ENCODE measurements at places on chromosomes 6 and 20. TPM values are rescaled to one million over a fixed set of nuclear protein-coding genes. Genes with fewer than 3 reads are reported as not detected.

GRCh38 chr20:478949-479429 is 16.7 kb upstream of the TBC1D20 start:
- DNase-seq: peak; percentile 71
- peaks cover 91% of the 10 kb centered on the region for H3K36me3 ChIP-seq
- peaks cover 11% of the 10 kb centered on the region for H3K4me1 ChIP-seq
- H3K27ac ChIP-seq: no peak overlapping the region

DNA sequence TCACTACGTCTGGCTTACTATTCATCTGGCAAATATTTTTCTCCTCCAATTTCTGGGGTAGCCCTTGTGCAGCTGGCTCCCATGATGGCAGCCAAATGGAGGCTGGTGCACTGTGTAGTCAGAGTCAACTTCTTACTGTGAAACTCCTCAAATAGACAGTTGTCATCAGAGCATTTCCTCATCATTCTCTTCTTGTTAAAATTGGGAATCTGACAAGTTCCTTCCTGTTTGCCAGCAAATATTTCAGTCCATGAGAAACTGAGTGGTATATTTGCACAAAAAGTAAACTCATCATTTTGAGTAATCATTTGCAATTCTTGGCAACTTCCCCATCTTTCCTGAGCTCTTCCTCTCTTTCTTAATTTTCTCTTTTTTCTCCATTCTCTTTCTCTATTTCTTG is 394.9 kb upstream of the RGS17 start:
- H3K4me3 ChIP-seq: no peak overlapping the region
- H3K27me3 ChIP-seq: no peaks in the 10 kb centered on the region
- peak; percentile 45 for DNase-seq
- H3K36me3 ChIP-seq: no peaks in the 10 kb centered on the region

DNA sequence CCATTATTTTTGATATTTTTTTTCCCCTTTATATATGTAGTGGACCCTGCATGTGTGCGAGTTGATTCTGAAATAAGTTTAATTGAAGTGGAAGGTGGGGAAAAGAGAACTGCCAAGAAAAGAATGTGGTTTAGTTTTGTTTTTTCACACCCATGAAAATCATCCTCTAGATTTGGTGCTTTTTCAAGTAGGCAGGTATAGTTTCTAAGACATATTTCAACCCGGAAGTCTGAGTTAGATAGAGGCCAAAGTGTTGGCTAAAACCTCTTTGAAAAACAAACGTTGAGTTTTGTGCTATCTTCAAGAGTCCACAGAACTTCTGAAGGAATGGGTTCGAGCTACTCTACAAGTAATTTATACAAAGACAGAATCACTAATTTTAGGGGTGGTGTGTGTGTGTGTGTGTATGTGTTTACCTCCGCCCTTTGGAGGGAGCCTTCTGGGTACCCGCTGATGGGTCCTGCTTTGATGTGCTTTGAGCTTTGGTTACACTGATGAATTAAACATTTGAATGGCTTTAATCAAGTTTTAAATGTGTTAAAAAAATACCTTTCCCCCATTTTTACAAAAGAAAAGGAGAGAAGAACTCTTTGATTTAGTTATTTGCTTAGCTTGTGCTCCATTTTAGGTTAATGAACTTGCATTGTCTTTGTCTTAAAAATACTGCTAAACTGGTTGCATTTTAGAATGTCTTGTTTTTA is 2.5 kb downstream of the RREB1 start:
- DNase-seq: no peak
- no peaks in the 10 kb centered on the region for H3K36me3 ChIP-seq
- H3K4me3 ChIP-seq: peak overlapping the region; percentile 92
- H3K27me3 ChIP-seq: no peaks in the 10 kb centered on the region
- peak overlapping the region; percentile 86 for H3K27ac ChIP-seq
- peaks cover 13% of the 10 kb centered on the region for H3K4me1 ChIP-seq

DNA sequence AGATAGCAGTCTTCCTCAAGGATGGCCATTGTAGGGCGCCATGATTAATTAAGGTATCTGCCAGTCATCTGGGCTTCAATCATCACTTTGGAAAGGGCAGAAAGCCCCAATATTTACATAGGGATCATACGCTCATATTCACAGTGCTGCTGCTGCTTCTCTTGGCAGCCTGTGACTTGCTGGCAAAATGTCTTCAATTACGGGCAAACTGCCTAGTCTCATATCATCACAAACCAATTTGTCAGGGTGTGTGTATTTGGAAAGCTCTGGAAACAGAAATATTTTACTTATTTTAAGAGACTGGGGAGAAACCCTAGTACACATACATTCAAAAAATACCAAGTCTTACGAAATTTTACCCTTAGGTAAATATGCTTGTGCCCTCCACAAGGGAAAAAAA is 77.6 kb downstream of the SAMD5 start:
- no peak overlapping the region for H3K27ac ChIP-seq
- no peaks in the 10 kb centered on the region for H3K36me3 ChIP-seq
- H3K4me1 ChIP-seq: peaks cover 6% of the 10 kb centered on the region
- no peak overlapping the region for H3K4me3 ChIP-seq

The WFDC2 gene
- not detected for total RNA-seq

The ELOVL2 gene
- not detected for total RNA-seq

DNA sequence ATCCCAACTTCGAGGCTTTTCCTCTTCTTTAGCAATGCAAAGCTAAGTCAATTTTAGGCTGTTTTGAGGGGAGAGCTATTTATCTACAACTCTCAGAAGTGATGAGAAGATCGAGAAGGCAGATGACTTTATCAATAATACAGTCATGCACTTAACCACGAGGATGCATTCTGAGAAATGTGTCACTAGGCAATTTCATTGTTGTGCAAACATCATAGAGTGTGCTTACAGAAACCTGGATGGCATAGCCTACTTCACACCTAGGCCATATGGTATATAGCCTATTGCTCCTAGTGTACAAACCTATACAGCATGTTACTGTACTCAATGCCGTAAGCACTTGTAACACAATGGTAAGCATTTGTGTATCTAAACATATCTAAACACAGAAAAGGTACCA is 66.6 kb downstream of the PRND start:
- no peak overlapping the region for H3K4me3 ChIP-seq
- peaks cover 6% of the 10 kb centered on the region for H3K4me1 ChIP-seq
- peaks cover 9% of the 10 kb centered on the region for H3K27me3 ChIP-seq
- H3K36me3 ChIP-seq: no peaks in the 10 kb centered on the region

DNA sequence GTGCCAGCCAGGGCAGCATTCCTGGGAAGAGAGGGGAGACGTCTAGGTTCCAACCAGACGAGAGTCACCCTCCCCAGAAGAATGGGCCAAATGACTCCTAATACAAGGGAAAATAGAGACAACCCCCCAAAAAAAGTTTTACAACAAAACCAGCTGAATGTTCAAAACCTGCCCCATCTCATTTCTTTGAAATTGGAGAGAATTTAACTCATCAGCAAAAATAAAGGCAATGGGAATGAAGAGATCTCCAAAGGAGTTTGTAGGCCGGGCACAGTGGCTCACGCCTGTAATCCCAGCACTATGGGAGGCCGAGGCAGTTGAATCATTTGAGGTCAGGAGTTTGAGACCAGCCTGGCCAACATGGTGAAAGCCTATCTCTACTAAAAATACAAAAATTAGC is 9.7 kb upstream of the EMILIN3 start:
- no peaks in the 10 kb centered on the region for H3K36me3 ChIP-seq
- no peak for DNase-seq
- no peaks in the 10 kb centered on the region for H3K4me1 ChIP-seq
- no peak overlapping the region for H3K4me3 ChIP-seq
- no peak overlapping the region for H3K27ac ChIP-seq

DNA sequence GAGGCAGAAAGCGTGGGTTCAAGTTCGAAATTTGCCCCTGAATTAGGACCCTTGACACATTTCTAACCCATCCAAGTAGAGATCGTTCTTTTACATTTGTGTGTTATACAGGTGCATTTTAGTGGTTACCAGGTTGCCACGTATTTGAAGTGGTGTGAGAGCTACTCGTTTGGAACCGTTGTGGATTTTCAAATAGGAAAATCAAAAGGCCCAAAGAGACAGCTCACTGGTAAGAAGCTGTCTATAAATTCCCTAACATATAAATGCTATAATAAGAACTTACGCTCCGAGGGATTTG is 1.6 kb upstream of the REV3L start:
- H3K27ac ChIP-seq: peak overlapping the region; percentile 95
- H3K4me3 ChIP-seq: peak overlapping the region; percentile 89
- H3K4me1 ChIP-seq: peaks cover 21% of the 10 kb centered on the region
- no peaks in the 10 kb centered on the region for H3K27me3 ChIP-seq
- no peak for DNase-seq

- H3K27ac ChIP-seq: no peak overlapping the region
- peaks cover 6% of the 10 kb centered on the region for H3K4me1 ChIP-seq
These were observed 42.5 kb downstream of the LYRM2 start for GRCh38 chr6:89596056-89596455.

DNA sequence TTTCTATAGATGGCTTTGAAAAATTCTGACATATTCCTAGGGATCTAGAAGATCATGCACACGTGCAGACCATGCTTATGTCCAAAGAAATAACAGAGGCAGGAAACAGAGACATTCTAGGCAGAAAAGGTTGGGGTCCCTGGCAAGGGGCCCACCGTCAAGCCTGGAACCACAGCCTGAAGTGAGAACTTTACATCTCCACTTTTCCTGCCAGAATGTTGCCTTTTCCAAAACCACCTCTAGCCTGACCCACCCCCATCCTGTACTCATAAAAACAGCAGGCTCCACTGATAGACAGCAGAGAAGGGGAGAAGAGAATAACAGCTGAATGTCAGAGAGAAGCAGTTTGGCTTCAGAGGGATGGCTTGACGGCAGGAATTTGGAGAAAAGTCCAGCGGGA is 257.3 kb upstream of the NT5E start:
- no peaks in the 10 kb centered on the region for H3K27me3 ChIP-seq
- H3K27ac ChIP-seq: peak overlapping the region; percentile 61
- no peaks in the 10 kb centered on the region for H3K36me3 ChIP-seq
- H3K4me1 ChIP-seq: peaks cover 10% of the 10 kb centered on the region
- no peak for DNase-seq

DNA sequence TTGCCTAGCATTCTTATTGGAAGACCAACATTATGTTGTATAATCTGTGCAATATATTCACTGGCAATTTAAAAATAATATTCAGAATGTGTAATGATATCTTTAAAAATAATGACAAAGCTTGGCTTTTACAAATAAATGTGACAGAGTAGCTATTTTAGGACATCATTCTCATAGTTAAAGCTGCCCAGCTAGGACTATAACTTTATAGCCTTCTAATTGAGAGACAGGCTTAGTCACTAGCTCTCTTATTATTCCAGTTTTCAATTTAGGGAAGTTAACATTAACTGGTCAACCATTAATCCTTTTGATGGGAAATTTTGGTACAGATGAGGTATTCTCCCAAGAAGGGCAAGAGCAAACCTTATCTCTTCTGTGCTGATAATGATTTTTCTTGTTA is 197.3 kb downstream of the CLVS2 start:
- no peaks in the 10 kb centered on the region for H3K27me3 ChIP-seq
- no peak for DNase-seq
- no peaks in the 10 kb centered on the region for H3K4me1 ChIP-seq
- H3K4me3 ChIP-seq: no peak overlapping the region
- no peaks in the 10 kb centered on the region for H3K36me3 ChIP-seq

GRCh38 chr6:41671376-41671775 is 33.1 kb downstream of the MDFI start:
- no peak overlapping the region for H3K27ac ChIP-seq
- no peak for DNase-seq
- no peaks in the 10 kb centered on the region for H3K36me3 ChIP-seq
- H3K27me3 ChIP-seq: peaks cover 46% of the 10 kb centered on the region
- H3K4me3 ChIP-seq: no peak overlapping the region

The MYB gene
- total RNA-seq: not detected

GRCh38 chr6:47446669-47447330 is 30.8 kb upstream of the CD2AP start:
- no peak overlapping the region for H3K27ac ChIP-seq
- H3K4me3 ChIP-seq: no peak overlapping the region
- peaks cover 6% of the 10 kb centered on the region for H3K36me3 ChIP-seq
- H3K27me3 ChIP-seq: no peaks in the 10 kb centered on the region
- peaks cover 12% of the 10 kb centered on the region for H3K4me1 ChIP-seq

DNA sequence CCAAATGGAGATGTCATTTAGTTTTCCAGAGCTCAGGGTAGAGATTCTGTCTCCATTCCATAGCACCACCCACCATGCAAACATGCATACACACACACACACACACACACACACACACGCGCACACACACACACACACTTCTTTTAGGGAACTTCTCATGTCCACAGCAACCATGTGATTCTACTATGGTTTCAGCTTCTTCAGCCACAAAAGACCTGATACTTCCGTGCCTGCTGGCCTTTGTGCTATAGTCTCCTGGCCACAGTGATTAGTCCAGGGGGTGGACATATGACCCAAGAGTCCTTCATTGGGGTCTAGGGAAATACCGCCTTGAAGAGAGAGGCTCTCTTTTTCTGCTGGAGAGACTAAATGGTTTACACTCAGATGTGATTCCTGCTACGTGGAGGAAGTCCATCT is 53.5 kb downstream of the CARMIL1 start:
- peaks cover 20% of the 10 kb centered on the region for H3K4me1 ChIP-seq
- no peak for DNase-seq
- H3K36me3 ChIP-seq: no peaks in the 10 kb centered on the region
- no peaks in the 10 kb centered on the region for H3K27me3 ChIP-seq

- H3K4me3 ChIP-seq: no peak overlapping the region
- DNase-seq: no peak
- H3K27ac ChIP-seq: no peak overlapping the region
These were observed 608.4 kb downstream of the PTPRT start for GRCh38 chr20:42581311-42581710.

DNA sequence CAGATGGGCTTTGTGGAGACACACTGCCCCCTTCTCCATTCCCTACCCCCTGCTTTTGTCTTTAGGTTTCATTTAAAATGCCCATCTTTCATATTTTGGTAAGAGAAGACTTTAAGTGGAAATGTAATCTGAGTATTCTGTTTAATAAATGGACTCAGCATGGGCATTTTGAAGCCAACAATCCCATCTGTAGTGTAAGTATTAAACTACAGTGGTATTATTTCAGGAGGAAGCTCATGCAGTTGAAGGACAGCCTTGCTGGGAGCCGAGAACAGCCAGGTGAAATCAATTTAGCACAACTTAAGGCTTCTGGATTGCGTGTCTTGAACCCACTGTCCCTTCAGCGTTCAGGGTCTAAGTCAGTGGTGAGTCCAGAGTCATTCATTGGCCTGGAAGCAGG is 63.5 kb downstream of the AKAP12 start:
- DNase-seq: no peak
- no peaks in the 10 kb centered on the region for H3K4me1 ChIP-seq
- H3K27ac ChIP-seq: no peak overlapping the region
- no peaks in the 10 kb centered on the region for H3K27me3 ChIP-seq
- H3K4me3 ChIP-seq: no peak overlapping the region
- no peaks in the 10 kb centered on the region for H3K36me3 ChIP-seq

GRCh38 chr6:1801401-1801800 is 191.7 kb downstream of the FOXC1 start:
- no peak overlapping the region for H3K4me3 ChIP-seq
- DNase-seq: no peak
- no peak overlapping the region for H3K27ac ChIP-seq
- no peaks in the 10 kb centered on the region for H3K4me1 ChIP-seq
- H3K27me3 ChIP-seq: no peaks in the 10 kb centered on the region

- DNase-seq: no peak
- no peaks in the 10 kb centered on the region for H3K4me1 ChIP-seq
- H3K27me3 ChIP-seq: no peaks in the 10 kb centered on the region
- no peak overlapping the region for H3K27ac ChIP-seq
These were observed 136.1 kb upstream of the FAM83B start for GRCh38 chr6:54710456-54710855.

The PTCHD4 gene
- 8.4 TPM for total RNA-seq

The CD2AP gene
- 40.3 TPM for total RNA-seq

- no peak overlapping the region for H3K4me3 ChIP-seq
- H3K4me1 ChIP-seq: peaks cover 20% of the 10 kb centered on the region
- DNase-seq: no peak
- H3K27ac ChIP-seq: peak overlapping the region; percentile 81
These were observed 15.7 kb upstream of the SRSF3 start for GRCh38 chr6:36578431-36578830.

The GABRR1 gene
- total RNA-seq: not detected

Data from MCF 10A (cell line).